Stimulated activated CD8-positive, alpha-beta memory T cell treated with anti-CD3 and anti-CD28 coated beads, Interleukin-7, amount 100 ng/mL, for 1 hour (primary cell): ENCODE measurements at places on chromosomes 3 and 15.

- no peak for DNase-seq
Measured at GRCh38 chr15:74890665-74890960, 771 bp downstream of the MPI start.

GRCh38 chr3:74607803-74608202, 6.7 kb downstream of the CNTN3 start:
- no peak for DNase-seq

DNA sequence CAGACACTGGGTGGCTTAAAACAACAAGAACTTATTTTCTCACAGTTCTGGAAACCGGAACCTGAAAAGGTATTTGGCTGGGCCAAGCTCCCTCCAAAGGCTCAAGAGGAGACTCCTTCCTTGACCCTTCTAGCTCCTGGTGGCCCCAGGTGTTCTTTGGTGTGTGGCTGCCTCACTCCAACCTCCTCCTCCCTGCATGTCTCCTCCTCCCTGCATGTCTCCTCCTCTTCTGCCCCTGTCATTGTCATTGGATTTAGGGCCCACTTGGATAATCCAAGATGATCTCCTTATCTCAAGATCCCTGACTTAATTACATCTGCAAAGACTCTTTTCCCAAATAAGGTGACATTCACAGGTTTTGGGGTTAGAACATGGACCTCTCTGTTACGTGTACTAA, 69.8 kb upstream of the MFGE8 start:
- DNase-seq, result no peak

DNA sequence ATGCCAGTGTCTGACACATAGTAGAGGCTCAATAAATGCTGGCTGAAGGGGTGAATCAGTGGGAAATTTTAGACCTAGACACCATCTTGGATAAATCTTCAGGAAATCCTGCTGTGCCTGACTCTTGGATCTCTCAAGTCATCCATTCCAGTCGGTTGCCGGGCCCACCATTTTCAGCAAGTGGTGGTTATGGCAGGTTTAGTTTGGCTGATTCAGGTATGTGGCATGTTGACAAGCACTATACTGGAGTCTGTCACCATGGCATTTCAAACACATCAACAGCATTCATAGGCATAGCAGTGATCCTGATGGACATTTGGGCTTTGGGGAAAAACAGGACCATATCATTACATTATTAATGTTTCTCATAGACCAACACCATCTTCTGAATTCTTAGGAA, 25.7 kb upstream of the APH1B start:
- no peak for DNase-seq

DNA sequence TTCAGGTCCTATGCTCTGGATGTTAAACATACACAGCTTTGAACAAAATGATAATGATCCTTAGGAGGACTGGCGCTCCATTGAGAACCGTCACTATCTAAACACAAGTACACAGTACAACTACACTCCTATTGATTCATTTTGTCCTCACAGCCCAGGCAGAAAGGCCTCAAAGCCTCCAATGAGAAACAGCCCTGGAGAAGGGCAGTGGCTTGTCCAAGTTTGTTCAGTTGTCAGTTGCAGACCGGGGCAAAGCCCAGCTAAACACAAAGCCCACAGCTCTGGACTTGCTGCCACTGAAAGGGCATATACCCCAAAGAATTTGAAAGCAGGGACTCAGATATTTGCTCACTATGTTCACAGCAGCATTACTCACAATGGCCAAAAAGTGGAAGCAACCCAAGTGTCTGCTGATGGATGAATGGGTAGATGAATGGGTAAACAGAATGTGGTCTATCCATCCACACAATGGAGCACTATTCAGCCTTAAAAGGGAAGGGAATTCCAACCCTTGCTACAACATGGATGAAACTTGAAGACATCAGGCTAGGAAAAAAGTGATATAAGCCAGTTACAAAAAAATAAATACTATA, 34.7 kb downstream of the NUP210 start:
- DNase-seq, result no peak
